Stimulated activated CD8-positive, alpha-beta memory T cell treated with anti-CD3 and anti-CD28 coated beads, Interleukin-15, amount 100 ng/mL, for 48 hours (primary cell): ENCODE measurements at places on chromosomes 5 and 9.

GRCh38 chr5:149471406-149472183, 79.6 kb downstream of the CSNK1A1 start:
- no peak for DNase-seq

DNA sequence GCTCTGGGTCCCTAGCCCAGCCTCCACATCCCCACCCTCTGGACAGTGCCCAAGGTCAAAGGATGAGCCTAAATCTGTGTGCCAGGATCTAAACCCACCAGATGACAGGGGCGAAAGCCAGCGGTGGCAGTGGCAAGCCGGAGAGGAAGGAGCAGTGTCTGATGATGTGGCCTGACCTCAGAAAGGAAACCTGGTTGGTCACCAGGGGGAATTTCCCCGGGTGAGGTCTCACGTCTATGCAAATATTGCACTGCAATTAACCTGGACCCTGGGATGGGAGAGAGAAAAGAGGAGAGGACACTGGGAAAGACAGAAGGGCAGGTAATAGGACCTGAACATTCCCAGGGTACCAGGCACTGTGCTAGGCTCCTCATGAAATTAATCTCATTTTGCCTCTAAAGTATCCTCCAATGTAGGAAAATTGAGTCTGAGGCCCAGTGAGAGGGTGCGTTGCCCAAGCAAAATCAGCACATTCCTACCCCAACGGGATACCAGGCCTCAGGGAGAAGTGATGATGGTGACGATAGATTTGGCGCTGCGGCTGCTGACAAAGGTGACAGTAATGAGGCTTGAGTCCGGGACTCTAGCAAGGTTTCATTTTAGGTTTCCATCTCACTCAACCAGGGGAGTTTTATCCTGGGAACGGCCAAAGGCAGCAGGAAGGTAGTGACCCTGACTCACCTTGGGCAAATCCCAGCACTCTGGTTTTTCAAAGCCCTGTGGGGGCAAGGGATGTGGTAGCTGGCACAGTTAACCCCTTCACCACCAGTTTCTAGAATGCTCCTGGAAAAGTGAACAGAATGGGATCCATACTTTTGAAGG, 13.4 kb upstream of the TNIP1 start:
- DNase-seq: peak; percentile 72

DNA sequence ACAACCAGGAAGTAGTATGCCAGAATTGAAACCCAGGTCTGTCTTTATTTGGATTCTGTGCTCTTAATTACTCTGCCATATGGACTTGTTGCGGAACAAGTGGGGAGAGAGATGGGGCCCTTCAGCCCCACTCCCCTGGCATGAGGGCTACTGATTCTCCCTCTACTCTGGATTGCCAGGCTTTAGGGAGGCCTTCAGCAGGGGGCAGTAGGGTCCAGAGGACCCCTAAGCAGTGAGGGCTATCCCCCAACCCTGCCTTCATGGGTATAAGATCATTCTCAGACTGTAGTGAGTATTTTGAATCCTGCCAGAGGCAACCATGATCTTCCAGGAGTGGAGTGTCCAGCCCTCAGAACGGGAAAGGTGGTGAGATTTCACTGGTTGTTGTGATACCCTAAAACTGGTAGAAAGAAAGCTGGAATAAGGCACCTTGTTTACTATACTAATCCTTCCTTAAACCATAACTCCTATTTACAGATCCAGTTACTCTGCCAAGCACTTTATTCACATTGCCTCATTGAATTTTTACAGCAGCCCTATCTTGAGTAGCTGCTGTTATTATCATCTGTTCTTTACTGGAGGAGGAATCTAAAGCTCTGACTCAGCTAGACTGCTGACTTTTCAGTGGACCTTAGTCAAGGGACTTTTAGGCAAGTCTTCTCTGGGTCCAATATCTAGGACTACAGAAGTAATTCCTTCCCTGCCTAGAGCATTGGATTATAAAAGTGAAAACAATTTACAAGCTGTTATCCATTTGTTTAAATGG, 31.3 kb upstream of the LARP1 start:
- no peak for DNase-seq

- DNase-seq: no peak
Measured at GRCh38 chr5:133267601-133268000, 215.8 kb downstream of the HSPA4 start.

GRCh38 chr9:22742401-22742800, 295.8 kb downstream of the DMRTA1 start:
- no peak for DNase-seq

- no peak for DNase-seq
Measured at GRCh38 chr5:65914641-65915196, 11.7 kb upstream of the ERBIN start.

- DNase-seq: no peak
Measured at GRCh38 chr5:80668016-80668969, 13.5 kb upstream of the DHFR start.

DNA sequence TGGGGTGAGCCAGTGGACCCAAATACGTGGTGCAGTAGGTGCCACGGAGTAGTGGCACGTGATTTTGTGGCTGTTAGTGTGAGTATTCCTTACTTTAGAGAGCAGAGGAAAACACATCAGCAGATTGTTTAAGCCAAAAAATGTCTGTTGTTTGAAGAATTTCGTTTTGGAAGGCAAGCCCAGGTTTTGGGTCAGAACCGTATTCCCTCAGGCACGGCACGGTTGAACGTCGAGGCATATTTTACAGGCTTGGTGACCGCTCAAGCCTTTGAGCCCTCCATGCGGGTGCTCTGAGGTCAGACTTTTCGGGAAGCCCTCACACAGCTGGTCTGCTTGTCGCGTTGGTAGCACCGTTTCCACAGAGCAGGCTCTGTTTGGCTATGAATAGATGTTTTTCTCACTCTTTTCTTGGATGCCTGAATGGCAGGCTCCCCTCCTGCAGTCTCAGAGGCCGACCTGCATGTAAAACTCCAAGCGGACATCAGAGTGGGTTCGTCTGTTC, 27.2 kb downstream of the NEK6 start:
- no peak for DNase-seq

DNA sequence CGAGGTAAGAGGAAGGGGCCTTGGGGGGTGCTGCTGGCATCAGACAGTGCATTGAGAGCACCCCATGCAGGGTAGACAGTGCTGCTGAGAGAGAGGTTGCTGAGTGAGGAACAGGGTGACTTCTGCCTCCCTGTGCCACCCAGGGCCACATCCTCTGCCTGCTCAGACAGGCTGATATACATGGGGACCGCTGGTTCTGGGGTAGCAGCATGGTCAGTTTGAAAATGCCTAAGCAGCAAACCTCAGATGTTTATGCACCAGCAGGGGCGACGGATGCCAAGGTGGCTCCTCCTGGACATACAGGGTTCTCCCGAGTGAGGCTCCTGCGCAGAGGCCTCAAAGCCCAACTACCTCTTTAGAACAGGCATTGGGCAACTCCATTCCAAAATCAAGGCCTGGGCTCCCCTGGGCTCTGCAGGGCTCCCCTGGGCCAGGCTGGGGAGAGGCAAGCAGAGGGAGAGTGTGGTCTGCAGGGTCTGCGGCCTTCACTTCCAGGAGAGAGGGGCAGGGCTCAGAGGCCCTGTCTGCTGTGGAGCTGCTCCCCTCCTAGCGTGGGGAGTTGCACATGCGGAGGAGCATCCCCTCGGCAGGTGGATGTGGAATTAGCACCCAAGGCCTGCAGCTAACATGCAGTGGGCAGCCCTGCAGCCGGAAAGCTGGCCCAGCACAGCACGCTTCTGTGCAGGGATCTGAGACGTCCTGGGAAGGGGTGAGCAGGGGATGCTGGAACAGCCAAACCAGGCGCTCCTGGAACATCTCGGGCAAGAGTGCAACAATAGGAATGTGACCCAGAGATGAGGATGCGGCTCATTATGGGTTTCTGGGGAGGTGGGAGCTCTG, 46.5 kb downstream of the IRX2 start:
- no peak for DNase-seq

GRCh38 chr5:87886164-87886563, 382.5 kb downstream of the TMEM161B start:
- no peak for DNase-seq

DNA sequence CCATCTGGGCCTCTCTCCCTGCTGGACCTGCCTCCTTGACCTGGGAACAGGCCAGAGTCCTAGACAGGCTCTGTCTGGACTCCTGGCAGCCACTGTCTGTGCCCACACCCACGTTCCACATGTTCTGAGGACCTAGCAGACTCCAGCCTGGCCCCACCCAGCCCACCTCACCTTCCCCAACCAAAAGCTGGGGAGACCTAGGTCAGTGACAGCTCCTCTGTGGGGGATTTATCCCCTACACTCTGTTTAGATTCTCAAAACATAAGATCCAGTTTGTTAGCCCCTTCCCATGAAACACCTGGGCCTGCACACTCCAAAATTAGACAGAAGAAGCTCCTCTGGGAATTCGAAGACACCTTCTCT, 59.8 kb upstream of the ADAMTS2 start:
- no peak for DNase-seq

DNA sequence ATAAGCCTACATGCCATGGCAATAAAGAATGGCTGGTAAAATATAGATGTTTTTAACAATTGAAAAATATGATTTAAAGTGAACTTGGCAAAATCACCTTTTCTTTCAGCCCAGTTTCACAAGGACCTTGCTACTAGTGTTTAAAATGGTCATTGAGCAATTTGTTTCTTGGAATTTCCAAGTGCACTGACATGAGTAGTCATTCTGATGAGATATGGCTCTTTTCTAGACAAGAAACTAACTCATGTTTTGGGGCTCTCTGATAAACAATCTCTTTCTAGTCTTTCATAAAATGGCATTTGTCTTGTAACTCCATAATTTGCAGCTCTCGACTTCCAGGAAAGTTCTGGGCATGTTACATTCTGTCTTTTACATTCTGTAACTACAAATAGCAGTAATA, 176.8 kb downstream of the NR2F1-AS1 start:
- no peak for DNase-seq

GRCh38 chr5:56853698-56854097, 38.3 kb downstream of the MAP3K1 start:
- DNase-seq: no peak

- DNase-seq: no peak
Measured at GRCh38 chr5:109249126-109249525, 160.6 kb downstream of the PJA2 start.

DNA sequence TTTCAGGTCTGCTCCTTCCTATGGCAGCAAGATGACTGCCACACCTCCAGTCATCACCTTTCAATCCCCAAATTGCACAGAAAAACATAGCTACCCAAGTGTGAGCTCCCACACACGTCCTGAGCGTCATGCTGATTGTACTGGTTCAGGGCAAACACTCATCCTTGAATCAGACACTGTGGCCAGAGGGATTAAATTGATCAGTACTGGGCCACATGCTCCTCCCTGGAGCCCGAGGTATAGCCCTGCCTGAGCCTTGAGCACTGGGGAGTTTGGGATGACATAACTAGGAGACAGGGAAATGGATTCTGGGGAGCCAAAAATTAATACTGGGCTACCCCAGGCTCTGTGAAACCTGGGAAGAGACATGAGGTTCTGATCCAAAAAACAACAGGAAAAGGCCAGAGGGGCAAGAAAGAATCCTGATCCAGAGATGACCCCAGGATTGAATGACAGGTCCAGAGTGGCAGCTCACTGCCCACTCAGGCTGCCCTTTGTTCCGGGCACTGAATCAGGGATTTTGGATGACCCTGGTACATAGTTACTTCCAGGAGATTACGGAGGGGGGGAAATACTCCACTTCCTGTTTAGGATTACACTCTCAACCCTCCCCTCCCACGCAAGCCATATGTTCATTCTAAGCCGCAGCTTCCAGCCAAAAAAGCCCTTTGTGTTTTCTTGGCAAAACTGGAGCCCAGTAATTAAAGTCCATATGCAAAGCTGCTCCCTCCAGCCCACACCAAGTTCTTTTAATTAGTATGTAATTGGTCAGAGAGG, 141.6 kb upstream of the SPRY4 start:
- DNase-seq: no peak

DNA sequence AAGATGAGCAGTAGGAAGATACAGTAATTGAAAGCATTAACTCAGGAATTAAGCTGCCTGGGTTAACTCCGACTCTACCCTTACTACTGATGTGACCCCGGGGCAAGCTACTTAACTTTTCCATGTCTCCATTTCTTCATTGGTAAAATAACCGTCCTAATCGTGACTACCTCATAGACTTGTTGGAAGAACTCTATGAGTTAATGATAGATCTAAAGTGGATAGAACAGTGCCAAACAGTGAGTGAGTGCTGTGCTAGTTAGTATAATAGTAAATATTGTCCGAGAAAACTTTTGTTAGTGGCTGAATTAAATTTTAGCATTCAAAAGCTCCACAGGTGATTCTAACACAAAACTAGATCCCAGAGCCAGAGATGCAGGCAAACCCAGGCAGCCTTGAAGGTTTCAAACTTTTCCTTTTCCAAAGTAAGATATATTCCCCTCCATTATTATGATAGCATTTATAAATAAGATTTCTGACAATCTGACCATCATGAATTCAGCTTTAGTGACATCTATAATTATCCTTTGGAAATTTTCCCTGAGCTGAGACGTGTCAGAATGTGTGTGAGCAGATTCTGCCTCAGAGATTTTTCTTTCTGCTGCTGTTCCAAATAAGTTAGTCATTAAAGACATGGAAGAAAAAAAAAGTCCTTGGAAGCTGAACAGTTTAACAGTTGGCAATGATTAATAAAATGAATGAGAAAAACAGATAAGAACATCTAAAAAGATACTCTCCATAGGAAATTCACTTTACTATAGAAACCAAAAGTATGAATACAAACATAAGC, 369.5 kb downstream of the PRELID2 start:
- no peak for DNase-seq

DNA sequence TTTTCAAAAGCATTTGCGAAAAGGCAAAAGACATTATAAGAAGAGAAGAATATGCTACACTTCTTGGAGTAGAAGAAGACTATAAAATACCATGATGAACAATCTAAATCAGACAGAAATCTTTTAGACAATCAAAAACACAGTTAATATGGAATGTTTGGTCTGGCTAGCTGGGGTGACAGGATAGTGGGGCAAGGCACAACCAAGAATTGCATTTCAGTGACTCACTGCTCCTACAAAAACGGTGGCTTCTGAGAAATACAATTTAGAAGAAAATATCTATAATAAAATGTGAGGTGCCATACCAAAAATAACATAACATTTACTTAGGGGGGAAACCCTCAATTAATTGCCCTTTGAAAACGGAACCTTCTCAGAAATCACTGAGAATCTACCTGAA, 363.4 kb downstream of the NPR3 start:
- DNase-seq: no peak

DNA sequence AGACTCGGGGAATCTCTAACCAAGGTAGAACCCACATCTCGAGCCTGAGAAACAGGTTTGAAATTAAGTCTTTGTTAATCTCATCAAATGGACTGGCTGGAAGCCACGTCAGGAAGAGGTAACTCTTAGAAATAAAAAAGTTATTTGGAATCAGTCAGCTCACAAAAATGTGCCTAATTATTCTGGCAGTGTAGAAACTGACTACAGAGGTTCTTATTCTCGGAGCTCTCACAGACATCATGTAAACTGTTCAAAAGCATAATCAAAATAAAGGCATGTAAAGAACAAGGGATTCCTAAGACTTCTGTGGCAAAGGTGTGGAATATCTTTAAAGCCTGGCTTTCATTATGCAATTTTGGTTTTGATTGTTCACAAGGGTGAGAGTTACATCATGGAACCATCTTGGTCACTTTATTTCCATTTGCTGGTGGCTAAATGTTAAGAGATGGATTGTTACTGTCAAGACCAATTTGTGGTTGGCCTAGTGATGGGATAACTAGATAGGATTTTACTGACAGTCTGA, 85.1 kb downstream of the OTULIN start:
- no peak for DNase-seq
